SK-N-SH treated with all-trans-retinoic acid at 6 μM for 48 hours (cell line): ENCODE measurements at places on chromosomes 7 and 10.
A peak's percentile ranks its signal among the peaks of the same experiment; 100 is the strongest.

DNA sequence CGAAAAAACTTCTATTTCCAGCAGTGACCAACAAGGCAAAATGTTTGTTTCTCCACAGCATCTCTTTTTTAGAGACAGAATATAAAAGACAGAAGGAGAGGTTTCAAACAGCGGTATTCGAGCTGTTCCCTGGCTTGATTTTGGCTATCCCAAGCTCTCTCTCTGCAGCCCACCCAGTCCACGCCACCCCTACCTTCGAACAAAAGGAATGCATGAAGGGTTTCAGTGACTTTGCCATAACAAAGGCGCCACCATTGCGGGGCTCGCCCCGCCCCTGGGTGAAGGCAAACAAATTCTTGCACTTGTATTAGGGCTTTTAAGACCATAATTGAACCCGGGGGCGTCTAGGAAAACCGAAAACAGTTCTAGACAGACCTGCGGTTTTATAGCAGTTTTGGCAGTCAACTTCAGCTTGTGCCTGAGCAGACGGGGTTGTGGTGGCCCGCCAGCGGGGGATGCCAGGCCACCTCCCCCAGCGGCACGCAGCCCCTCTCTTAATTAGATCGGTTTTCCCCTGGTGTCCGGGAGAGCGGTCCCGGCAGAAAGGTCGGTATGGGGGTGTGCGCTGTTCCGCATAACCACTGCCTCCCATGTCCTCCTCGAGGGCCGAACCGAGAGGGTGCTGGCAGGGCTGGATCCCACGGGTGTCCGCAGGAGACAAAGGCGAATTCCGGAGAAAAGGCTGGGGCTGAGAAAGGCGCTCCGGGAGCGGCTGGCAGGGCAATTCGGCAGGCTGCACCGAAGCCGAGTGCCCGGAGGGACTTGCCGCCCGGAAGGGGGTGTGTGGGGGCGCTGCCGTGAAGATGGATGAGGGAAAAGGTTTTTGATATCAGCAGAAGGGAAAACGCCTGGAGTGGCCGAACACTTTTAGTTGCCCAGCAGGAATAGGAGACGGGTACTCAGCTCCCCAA lies 2.7 kb upstream of the HOXA11 start:
- ATAC-seq: no peak

DNA sequence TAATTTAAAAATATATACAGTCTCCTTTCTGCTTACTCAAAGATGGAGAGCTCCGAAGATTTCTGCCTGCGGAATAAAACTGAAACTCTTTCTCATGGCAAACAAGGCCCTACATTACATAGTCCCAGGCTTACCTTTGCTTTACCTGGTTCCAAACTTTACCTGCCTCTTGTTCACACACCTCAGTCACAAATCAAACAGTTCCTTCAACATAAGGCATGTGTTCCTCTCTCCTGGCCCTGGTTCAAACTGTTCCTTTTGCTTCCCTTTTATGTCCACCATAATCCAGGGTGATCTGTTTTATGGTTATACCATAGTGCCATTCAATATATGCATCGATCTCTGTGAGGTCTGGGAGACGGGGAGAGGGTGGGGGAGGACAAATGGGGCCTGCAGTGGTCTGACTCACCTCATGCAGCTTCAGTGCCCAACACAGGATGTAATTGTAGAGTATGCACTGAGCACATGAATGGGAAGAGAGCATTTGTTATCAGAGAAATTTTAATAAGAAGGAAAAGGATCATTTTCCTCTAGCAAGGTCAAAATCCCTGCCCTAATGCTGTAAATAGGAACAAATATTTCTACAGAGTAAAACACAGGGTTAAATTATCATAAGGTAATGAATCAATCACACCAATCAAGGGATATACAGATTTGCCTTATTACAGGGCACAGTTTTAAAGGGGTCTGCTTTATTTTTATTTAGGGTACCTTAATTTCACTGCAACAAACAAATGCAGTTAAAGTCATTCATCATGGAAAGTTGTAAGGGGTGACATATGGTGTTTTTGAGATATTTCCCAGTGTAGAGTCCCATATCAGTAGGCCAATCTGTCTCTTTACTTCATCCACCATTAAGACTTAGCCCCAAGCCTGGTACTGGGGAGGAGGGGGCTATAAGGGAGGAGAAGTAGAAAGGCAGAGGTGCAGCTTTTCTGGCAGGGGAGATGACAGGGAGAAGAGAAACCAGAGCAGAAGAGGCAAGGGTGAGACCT lies 88.8 kb upstream of the PDE1C start:
- no peak for ATAC-seq

- peak; percentile 89 for ATAC-seq
These were observed 445.1 kb upstream of the ZMIZ1 start for GRCh38 chr10:78623578-78624215.

- ATAC-seq: no peak
These were observed 36.8 kb downstream of the RSU1 start for GRCh38 chr10:16780338-16780880.

DNA sequence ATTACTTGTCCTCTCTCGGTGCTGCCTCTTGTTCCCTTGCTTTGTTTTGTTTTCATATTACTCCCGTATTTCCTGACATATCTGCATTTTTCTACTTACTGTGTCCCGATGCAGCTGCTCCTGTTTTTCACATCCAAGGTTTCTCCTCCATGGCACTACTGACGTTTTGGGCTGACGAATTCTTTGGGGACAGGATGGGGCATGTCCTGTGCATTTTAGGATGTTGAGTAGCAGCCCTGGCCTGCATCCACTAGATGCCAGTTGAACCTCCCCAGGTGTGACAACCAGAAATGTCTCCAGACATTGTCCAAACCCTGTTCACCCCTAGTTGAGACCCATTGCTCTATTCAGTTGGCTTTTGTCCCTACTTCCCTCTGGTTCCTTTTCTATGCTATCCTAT lies 12.4 kb downstream of the ZNF789 start:
- no peak for ATAC-seq

- peak; percentile 35 for ATAC-seq
These were observed 15.6 kb downstream of the ADAM8 start for GRCh38 chr10:133260895-133261725.

- ATAC-seq: no peak
These were observed 173.1 kb downstream of the PTPRN2 start for GRCh38 chr7:158414486-158414961.

GRCh38 chr10:72257051-72257892 lies 16.5 kb upstream of the DDIT4 start:
- ATAC-seq: no peak

DNA sequence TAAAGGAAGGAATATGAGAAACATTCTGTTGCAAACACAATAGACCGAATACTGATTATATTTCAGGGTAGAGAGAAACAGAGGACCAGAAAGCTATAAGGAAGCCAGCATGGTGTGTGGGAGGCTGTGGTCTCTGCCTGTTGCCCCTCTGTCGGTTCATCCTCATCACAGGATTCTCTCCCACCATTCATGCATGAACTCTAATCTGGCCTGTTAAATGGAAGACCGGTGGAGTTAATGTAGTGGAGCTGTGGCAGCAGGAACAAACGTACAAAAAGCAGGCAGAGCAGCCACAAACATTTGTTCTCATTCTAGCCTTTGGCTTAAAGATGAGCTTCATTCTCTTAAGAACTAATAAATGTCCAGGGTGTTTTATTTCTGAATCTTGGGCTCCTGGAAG lies 902.4 kb downstream of the LRMDA start:
- no peak for ATAC-seq

DNA sequence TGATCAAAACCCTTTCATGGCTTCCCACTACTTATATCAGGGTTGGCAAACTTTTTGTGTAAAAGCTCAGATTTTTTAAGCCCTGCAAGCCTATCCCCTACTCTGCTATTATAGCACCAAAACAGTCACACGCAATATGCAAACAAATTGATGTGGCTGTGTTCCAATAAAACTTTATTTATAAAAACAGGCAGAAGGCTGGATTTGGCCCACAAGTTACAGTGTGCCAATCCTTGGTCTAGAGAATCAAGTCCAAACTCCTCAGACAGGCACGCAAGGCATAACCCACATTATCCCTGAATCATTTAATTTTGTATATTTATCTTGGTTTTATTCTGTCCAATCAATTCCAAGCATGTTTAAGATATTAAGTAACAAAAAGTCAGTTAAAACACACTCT lies 71.9 kb downstream of the SGMS1 start:
- no peak for ATAC-seq

DNA sequence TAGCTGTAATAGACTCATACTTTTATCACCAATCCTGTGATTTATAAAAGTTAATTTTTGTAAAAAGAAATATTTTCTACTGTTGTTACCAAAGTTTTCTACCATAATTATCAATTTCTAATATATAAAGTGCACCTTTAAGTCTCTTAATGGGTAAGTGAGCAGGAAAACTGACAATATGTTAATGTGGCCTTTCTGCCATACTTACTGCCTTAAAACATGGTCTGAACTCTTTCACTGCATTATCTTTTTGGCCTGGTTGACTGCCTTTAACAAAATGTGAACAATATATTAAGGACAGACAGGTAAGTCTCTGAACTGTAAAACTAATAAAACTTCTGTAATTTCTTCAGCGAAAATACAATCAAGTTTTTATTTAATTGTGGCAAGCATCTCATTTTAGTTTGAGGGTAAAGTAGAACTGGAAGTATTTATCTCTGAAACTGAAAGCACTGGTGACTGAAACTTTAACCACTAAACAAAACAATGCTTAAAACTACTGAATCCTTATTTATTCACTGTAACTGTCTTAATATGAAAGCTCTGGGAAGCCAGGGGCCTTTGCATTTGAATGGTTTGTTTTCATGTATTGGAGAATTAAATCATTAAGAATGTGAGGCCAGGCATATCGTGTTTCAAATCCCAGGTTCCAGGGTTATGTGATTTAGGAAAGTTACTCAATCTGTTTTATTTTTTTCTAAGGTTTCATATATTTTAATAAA lies 948.8 kb upstream of the POT1 start:
- no peak for ATAC-seq

DNA sequence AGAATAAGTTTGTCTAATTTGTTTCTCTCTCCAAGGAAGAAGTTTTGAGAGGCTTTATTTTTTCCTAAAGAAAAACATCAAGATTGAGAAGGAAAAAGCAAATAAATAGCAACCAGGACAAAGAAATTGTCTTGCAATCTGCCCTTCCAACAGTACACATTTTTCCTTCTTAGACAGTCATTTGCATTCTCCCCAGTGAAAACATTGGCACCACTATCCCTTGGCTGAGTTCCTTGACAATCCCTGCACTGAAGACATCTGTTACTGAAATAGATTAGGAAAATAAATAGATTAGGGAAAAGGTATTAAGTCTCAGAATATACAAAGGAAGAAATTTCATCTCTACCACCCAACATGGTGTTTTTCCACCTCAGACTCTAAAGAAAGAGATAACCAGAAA lies 12.2 kb upstream of the TMEM243 start:
- ATAC-seq: no peak

- ATAC-seq: no peak
These were observed 278.8 kb upstream of the PPP2R2D start for GRCh38 chr10:131621784-131622624.

GRCh38 chr7:135650831-135651573 lies 11.3 kb upstream of the STMP1 start:
- ATAC-seq: peak; percentile 55

DNA sequence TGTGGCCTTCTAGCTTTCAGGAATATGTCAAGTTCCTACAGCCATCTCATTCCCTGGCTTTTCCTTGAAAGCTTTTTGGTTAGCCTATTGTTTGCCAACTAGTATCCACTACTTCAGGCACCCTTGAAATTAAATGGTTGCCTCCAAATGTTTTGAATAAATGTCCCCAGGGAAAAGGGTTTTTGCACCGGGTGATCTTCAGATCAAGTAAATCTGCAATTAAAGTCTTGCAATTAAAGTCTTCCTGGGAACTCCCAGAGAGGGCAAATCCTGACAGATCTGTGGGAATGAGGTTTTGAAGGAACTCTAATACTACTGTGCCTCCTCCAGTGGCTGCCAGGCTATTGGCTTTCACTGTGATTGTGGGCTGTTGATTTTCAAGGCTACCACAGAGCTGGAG lies 17.7 kb upstream of the ZNRF2 start:
- no peak for ATAC-seq

GRCh38 chr10:86260564-86260963 lies 106.0 kb downstream of the GRID1 start:
- ATAC-seq: no peak

DNA sequence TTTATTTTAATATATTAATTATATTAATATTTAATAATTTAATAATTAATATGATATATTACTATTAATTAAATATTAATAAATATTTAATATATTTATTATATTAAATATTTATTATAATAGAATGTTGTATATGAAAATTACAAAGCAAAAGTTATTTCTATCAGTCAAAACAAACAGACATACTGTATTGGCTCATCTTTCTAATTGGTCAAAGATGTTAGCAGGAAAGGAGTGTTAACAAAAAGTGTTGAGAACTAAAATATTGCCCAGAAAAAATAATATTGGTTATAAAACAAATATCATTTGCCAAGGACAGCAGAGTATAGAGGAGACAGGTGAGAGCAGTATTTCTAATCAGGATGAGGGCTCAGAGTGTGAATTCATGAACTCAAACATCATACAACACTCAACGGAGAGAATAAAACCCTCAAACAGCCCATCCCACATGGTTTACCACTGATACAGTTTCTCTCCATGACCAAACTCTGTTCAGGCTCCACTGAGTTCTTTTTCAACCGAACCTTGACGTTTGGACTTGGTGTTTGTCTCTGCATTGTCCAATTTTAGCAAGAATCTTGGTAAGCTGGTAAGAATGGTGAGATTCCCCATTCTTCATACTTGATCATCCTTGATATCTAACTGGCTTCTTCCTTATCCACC lies 58.0 kb downstream of the TSPAN12 start:
- ATAC-seq: peak; percentile 51

GRCh38 chr10:24341897-24342296 lies 133.0 kb downstream of the KIAA1217 start:
- no peak for ATAC-seq

DNA sequence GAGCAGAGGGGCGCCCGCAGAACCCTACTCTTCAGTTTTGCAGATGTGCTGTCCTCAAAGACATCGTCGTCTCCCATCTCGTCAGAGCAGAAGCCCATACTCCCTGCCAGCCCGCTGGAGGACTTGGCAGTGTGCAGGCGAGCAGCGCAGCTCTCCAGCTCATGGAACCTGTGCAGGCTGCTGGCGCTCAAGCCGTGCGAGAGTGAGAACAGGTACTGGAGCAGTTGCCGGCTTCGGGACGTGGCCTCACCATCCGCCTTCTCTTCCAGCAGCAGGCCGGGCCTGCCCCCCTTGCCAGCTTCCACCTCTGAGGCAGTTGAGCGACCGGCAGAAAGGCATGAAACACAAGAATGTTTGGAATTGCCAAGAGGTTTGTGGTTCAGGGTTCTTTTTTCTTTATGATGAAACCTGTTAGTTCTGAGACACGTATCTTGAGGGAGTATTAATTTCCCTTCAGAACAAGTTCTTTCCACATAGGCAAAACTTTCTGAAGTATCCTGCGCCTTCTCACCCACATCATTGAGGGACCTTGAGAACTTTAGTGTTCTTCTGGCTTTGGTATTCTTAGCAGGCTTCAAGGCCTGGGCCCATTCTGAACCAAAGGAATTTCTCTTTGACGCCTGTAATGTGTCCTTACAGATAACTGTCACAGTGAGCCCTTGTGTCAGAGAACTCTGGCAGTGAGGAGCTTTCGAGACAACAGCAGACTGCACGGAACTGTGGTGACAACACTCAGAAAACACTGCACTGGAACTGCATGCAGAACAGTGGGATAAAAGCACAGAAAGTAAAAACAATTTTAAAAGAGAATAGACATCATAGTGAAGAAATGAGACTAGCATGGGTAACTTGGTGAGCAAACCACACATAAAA lies 89.5 kb downstream of the ALOX5 start:
- ATAC-seq: no peak
